GM23338 (cell line): ENCODE measurements at places on chromosomes 4 and X. TPM values are rescaled to one million over a fixed set of nuclear protein-coding genes. Genes with fewer than 3 reads are reported as not detected.
A peak's percentile ranks its signal among the peaks of the same experiment; 100 is the strongest.

GRCh38 chr4:122842984-122843531 lies 16.4 kb downstream of the FGF2 start:
- DNase-seq = no peak

DNA sequence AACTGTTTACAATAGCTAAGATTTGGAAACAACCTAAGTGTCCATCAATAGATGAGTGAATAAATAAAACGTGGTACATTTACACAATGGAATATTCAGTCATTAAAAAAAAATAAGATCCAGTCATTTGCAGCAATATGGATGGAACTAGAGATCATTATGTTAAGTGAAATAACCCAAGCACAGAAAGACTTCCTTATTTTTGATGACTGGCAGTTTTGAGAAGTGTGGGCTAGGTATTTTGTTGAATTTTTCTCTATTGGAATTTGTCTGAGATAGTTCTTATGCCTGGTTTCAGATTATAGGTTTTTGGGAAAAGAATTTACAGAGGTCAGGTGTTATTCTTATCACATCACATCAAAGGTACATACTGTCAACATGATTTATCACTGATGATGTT lies 293.8 kb upstream of the ARSJ start:
- DNase-seq = no peak

- DNase-seq = no peak
Measured at GRCh38 chr4:39021631-39022030, 10.6 kb downstream of the TMEM156 start.

- DNase-seq = no peak
Measured at GRCh38 chr4:133157460-133158160, 8.5 kb downstream of the PCDH10 start.

DNA sequence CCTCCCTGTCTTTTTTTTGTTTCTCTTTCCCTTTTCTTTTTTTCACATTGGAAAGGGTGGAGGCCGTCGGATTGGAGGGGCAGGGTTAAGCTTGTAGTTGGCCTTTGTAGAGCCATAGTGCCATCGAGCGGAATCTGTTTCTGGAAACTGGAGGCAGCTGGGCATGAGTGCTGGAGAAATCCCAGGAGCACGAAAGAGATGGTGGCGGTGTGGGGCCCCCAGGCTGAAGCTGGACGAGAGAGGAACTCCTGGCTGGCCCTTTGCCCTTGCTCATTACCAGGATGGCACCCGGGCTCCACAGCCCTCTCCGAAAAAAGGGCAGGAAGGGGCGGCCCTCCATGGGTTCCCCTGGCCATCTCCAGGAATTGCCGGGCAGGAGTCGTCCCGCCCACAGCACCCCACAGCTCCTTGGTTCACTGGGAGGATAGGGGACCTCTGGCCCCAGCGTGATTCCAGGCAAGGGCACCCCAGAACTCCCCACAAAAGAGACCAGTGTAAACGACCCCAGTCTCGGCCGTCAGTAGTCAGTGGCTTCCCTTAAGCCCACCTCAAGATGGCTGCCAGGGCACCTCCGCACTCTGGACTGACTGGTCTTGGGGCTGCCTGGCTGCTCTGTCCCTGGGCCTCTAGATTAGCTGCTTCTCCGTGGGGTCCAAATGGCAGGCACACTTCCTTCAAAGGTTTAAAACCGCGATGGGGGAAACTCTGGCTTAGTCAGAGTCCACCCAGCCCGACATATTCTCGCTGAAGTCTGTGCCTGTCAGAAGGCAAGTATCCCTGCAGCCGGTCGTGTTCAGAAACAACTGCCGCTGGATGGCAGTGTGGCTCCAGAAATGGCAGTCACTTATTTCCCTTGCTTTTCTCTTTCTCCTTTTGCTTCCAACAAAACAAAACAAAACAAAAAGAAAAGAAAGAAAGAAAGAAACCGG lies 74.1 kb downstream of the NBDY start:
- peak; percentile 51 for DNase-seq

GRCh38 chr4:99617374-99617773 lies 40.3 kb downstream of the C4orf54 start:
- DNase-seq = no peak

The USO1 gene
- 241 and 277 TPM in 2 replicates for total RNA-seq

- no peak for DNase-seq
Measured at GRCh38 chr4:8741513-8742226, 130.0 kb downstream of the HMX1 start.

The MAGEA3 gene
- total RNA-seq = not detected in 2 replicates

DNA sequence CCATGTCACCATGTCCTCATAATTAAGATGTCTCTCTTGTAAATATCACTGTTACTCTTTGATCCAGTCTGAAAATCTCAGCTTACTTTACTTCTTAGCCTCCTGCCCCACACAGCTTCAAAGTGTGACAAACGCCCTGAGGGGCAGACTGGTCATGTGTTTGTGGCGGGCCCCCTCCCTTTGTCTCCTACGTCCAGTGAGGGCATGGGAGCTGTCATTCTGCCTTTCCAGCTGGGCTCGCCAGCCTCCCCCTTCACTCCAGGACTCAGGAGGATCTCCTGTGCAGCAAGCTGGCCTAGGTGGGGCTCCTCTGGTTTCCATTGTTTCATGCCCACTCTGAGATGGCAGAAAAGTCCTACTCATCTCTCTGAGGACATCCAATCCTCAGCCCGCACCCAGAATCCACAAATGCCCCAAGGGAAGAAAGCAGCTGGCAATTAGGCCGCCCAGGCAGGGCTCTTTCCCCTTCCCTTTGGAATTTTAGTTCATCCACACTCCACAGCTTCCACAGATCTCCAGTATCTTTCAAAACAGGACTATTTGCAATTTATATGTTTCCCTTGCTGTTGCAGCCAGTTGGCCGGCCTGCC lies 86.4 kb upstream of the C4orf50 start:
- no peak for DNase-seq

GRCh38 chr4:8340781-8341241 lies 71.3 kb downstream of the HTRA3 start:
- DNase-seq = no peak

- DNase-seq = no peak
Measured at GRCh38 chrX:9278475-9279233, 186.2 kb upstream of the TBL1X start.

The KCNE5 gene
- 5.1 and 6.2 TPM in 2 replicates for total RNA-seq

GRCh38 chr4:38273407-38273806 lies 313.2 kb downstream of the PTTG2 start:
- no peak for DNase-seq

The BGN gene
- 0.23 and 0.87 TPM in 2 replicates for total RNA-seq

GRCh38 chrX:95539041-95539440 lies 1145.6 kb upstream of the DIAPH2 start:
- DNase-seq = no peak

DNA sequence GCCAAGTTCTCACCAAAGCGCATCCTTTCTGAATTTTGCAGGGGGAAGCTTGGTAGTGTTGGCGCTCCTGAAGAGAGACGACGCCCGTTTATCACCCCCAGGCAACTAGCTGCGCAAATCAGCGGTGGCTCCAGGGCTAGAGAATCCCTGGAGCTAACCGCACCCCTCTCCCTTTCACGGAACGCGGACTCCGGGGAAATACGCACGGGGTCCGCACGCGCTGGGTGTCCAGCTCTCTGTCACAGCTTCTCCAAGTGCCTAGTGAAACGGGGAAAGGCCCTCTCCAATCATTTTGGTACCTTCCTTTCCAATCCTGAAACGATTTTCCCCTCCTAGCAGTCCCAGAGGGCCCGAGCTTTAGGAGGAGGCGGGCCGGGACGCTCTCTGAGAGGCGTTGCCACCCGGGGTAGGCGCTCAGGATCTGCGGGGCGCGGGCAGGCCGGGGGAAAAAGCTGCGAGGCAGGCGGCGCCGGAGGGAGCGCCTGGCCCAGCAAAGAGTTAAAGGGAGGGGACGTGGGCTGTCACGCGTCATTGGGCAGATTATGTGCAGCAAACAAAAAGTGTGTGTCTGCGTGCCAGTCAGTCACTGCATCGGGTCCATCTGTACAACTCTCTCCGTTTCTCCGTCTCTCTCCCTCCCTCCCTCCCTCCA lies at the start of gene PRDM8:
Gene PRDM8, plus strand, starts transcription at position 582 of the 652 bp plus-strand sequence. CDS start 2,578 bp downstream, outside the sequence.
- DNase-seq = peak; percentile 52

The PABPC4L gene
- total RNA-seq = 4.6 and 5.0 TPM in 2 replicates

- peak; percentile 42 for DNase-seq
Measured at GRCh38 chr4:99868126-99868596, 26.1 kb downstream of the LAMTOR3 start.

GRCh38 chr4:6710996-6711395 lies 1.3 kb upstream of the MRFAP1L1 start:
- no peak for DNase-seq

The SASH3 gene
- total RNA-seq = not detected in 2 replicates

GRCh38 chr4:17124767-17125166 lies 226.3 kb upstream of the LDB2 start:
- DNase-seq = peak; percentile 31

The XG gene
- total RNA-seq = 0.28 and 0.97 TPM in 2 replicates

GRCh38 chr4:81389720-81390119 lies 82.0 kb downstream of the RASGEF1B start:
- no peak for DNase-seq

DNA sequence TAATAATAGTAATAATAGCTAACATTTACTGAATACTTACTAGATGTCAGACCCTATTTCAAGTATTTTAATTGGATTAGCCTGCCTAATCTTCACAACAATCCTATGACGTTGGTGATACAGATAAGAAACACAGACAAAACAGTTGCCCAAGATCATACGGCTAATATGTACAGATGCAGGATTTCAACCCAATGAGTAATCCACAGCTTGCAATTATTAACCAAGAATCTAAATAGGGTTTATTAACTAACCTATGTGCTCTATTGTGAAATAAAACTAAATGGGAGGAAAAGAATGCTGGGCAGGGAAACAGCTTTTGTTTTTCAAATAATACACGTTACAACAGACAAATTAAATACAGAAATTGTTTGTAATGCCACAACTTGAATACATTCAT lies 23.4 kb downstream of the FBXO8 start:
- no peak for DNase-seq

DNA sequence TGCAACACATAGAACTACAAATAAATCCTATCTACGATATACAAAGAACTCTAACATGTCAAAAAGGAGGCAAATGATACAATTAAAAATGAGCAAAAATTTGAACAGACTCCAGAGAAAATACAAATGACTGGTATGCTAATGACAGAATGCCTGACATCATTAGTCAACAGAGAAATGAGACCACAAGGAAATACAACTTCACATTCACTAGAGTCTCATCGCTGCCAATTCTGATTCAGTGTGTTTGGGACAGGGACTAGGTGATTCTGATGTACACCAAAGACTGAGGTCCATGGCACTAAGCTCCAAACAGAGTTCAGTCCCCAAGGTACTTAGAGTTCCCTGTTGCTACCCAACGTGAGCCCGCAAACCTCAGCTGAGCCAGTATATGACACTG lies 23.4 kb downstream of the SLC2A9 start:
- no peak for DNase-seq

The CWH43 gene
- not detected in 2 replicates for total RNA-seq

- DNase-seq = peak; percentile 75
Measured at GRCh38 chr4:77599378-77599777, 6.2 kb upstream of the CXCL13 start.

GRCh38 chr4:142373610-142374009 lies 472.5 kb downstream of the INPP4B start:
- no peak for DNase-seq

The SORCS2 gene
- total RNA-seq = 2.4 and 8.3 TPM in 2 replicates

DNA sequence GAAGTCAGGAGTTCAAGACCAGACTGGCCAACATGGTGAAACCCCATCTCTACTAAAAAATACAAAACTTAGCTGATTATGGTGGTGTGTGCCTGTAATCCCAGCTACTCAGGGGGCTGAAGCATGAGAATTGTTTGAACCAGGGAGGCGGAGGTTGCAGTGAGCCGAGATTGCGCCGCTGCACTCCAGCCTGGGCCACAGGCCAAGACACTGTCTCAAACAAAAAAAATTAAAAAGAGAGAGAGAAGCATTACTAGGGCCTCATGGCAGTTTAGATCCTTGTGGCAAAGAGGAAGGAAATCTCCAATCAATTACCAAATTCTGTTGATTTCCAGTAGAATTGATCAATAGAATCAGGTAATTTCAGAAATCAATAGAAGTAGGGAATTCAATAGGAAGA lies 16.8 kb upstream of the SLC34A2 start:
- DNase-seq = no peak

DNA sequence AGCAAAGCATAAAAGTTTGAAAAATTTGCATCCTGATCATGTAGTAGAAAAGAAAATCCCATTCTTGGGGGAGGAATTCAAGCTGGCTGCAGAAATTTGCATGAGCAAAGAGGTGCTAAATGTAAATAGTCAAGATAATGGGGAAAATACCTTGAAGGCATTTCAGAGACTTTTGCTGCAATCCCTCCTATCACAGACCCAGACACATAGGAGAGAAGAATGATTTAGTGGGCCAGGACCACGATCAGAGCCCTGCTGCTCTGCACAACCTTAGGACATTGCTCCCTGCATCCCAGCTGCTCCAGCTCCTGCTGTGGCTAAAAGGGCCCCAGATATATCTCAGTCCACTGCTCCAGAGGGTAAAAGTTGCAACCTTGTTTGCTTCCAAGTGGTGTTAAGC lies 1439.7 kb upstream of the AGA start:
- peak; percentile 31 for DNase-seq

DNA sequence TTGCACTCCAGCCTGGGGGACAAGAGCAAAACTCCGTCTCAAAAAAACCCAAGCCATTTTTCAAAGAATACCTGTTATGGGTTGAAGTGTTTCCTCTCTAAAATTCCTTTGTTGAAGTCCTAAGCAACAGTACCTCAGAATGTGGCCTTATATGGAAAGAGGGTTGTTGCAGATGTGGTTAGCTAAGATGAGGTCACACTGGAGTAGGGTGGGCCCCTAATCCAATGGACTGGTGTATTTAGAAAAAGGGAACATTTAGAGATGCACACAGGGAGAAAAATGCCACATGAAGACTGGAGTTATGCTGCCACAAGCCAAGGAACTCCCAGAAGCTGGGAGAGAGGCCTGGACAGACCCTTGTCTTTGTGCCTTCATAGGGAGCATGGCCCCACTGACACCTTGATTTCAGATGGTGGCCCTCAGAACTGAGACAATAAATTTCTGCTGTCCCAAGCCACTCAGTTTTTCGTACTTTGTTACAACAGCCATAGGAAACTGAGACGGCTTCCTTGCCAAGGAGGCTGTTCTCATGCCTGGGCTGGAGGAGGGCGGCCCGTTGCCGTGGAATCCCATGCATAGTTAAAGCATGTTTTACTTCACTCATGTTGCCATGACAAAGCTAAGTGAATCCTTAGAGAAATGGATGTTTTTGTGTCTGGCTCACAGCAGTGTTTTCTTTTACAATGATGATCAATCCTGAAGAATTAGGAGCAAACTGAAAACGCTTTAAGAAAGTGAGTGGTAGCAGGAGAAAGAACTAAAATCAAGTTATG lies 16.5 kb downstream of the TRAPPC2 start:
- no peak for DNase-seq

The GRIA3 gene
- 0.93 and 2.7 TPM in 2 replicates for total RNA-seq

GRCh38 chrX:133868682-133869081 lies 116.7 kb downstream of the GPC3 start:
- DNase-seq = no peak

GRCh38 chr4:7444731-7445130 lies 10.0 kb upstream of the PSAPL1 start:
- DNase-seq = no peak

- peak; percentile 65 for DNase-seq
Measured at GRCh38 chrX:30141966-30142365, 73.4 kb upstream of the MAGEB2 start.
